ENCODE measurements at places on chromosomes 4 and X.

GRCh38 chrX:105126201-105126600 lies 94.3 kb downstream of the TEX13A start:
- no peak for ATAC-seq

- no peak for ATAC-seq
These were observed 185.5 kb downstream of the CEP135 start for GRCh38 chr4:56134266-56134665.

- no peak for ATAC-seq
These were observed 53.9 kb upstream of the ATP8A1 start for GRCh38 chr4:42710761-42711160.

- no peak for ATAC-seq
These were observed 32.2 kb downstream of the TRMT44 start for GRCh38 chr4:8472689-8473197.

DNA sequence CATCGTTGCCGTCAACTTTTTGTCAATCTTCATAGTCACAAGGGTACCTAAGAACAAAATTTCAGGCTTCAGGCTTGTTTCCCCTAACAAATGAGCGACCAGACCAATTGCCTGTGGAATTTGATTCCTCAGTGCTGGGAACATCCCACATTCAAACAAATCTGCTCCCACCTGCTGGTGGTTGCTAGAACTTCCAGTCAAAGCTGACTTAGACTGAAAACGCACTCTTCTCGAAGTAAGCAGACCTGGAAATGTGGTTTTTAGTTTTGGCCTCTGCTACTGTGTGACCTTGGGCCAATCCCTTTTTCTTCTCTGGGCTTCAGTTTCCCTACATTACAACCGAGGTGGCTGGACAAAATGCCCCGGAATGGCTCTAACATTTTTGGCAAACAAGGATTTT lies 1.8 kb upstream of the GABRQ start:
- peak; percentile 82 for ATAC-seq

DNA sequence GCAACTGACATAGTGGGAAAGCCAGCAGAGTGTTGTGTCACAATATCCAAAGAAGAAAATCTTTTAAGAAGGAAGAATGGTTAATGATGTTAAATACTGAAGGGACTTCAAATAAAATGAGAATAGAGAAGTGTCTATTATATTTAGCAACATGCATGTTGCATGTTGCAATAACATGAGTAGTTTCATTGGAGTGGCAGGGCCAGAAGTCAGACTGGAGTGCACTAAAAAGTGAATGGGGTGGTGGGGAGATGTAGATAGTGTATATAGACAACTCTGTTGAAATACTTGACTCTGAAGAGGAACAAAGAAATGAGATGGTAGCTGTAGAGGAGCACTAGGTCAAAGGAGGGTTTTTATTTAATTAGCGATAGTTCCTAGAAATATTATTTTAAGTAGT lies 9.5 kb upstream of the AMMECR1 start:
- no peak for ATAC-seq

DNA sequence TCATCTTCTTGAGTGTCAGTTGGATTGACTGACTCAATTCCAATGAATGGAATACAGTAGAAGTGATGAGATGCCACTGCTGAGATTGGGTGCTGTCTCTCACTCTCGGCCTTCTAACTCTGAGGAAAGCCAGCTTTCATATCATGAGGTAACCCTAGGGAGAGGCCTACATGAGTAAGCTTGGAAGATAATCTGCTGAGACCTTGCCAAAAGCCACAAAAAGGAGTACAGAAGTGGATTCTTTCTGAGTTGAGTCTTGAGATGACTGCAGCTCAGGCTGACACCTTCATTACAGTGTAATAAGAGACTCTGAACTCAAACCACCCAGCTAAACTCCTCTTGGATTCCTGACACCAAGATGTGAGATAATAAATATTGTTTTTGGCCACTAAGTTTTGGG lies 537.4 kb upstream of the MAGEB18 start:
- ATAC-seq: no peak

GRCh38 chr4:131595140-131595539 lies 1554.0 kb upstream of the PCDH10 start:
- no peak for ATAC-seq

GRCh38 chr4:11480683-11481082 lies 52.0 kb upstream of the HS3ST1 start:
- no peak for ATAC-seq

GRCh38 chr4:105088110-105088879 lies 58.4 kb upstream of the TET2 start:
- ATAC-seq: peak; percentile 93

DNA sequence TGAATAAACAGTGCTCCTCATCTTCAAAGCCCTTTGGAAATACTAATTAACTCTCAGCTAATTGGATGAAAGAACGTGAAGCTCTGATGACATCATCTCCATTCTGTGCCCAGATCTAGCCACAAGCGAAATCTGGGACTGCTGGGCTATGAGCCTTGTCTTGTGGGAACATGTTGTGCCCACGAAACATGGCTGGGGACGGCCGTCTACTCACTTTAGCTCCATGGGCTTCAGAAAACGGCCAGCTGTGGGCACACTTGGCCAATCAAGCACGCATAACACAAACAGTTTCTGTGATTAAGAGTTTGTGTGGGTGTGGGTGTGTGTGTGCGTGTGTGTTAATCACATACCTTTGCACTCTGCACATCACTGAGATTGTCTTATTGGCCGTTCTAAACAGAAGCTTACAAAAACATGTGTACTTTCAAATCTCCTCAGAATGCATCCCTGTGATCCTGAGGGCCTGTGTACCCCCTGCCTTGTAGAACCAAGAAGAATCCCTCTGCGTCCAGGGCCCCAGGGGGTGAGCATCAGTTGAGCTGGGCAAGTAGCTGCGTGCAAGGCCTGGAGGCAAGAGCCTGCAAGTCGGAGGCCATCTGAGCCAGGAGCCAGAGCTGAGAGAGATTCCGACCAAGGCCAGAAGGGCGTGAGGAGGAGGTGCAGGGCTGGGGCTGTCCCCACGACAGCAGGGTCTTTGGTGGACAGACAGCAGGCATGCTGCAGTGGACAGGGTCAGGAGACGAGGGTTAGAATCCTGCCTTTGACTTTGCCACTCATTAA lies 18.7 kb upstream of the ZNF185 start:
- no peak for ATAC-seq

GRCh38 chrX:45622538-45622937 lies 421.9 kb upstream of the DIPK2B start:
- ATAC-seq: peak; percentile 88

DNA sequence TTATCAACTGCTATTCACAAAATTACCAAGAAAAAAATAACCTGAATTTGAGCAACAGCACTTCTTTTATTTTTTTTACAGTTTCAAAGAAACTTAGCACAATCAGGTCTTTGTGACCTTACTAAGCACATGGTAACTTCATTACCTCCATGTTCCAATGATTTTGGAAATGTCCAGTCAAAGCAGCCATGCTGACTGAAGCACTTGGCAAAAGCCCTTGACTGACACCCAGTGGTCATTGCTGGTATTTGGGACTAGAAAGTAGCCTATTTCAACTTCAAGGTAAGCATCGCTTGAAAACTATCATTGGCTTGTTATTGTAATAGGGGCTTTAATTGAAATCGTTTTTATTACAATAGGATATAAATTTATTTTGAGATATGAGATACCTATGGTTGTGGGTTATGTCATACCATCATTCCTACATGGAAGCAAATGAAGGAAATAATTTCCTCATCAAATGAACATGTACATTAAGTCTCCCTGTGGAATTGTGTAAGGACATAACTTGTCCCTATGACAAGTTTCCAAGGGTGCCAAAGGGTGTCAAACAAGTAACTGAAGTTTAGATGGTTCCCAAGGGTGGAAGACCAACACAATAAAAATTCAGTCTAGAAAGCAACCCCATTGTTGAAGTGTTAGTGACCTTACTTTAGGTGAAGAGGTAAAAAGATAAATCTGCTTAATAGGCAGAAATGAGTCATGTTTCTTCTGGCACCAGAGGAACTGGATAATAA lies 15.2 kb upstream of the ANXA10 start:
- ATAC-seq: peak; percentile 89

DNA sequence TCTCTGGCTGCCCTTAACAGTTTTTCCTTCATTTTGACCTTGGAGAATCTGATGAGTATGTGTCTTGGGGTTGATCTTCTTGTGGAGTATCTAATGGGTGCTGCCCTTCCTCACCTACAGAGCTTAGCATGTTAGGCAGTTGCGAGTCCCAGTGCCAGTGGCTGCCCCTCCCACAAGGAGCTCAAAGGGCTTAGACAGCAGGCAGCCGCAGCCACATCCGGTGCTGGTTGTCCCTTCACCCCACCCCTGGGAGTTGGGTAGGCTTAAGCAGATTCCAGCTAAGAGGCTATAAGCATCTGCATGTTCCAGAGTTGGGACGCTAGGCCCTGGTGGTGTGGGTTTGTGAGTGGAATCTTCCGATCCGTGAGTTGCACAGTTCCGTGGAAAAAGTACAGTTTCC lies 322.1 kb upstream of the ARX start:
- ATAC-seq: no peak

- ATAC-seq: no peak
These were observed 1157.2 kb upstream of the ADGRL3 start for GRCh38 chr4:60042941-60043340.

- ATAC-seq: peak; percentile 86
These were observed 327.1 kb downstream of the PAPSS1 start for GRCh38 chr4:107392951-107393350.

- ATAC-seq: no peak
These were observed 8.9 kb downstream of the LEF1 start for GRCh38 chr4:108159845-108160244.

DNA sequence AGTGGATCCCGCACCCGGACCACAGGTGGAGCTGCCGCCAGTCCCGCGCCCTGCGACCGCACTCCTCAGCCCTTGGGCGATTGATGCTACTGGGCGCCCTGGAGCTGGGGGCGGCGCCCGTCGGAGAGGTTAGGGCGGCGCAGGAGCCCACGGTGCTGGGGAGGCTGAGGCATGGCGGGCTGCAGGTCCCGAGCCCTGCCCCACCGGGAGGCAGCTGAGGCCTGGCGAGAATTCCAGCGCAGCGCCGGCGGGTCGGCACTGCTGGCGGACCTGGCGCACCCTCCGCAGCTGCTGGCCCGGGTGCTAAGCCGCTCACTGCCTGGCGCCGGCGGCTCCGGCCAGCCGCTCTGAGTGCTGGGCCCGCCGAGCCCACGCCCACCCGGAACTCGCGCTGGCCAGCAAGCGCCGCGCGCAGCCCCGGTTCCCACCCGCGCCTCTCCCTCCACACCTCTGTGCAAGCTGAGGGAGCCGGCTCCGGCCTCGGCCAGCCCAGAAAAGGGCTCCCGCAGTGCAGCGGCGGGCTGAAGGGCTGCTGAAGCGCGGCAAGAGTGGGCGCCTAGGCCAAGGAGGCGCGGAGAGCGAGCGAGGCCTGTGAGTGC lies 1256.5 kb downstream of the STIM2 start:
- ATAC-seq: no peak

GRCh38 chrX:30085571-30085970 lies 129.8 kb upstream of the MAGEB2 start:
- ATAC-seq: no peak

- ATAC-seq: no peak
These were observed 132.8 kb upstream of the BMP3 start for GRCh38 chr4:80897537-80898303.

DNA sequence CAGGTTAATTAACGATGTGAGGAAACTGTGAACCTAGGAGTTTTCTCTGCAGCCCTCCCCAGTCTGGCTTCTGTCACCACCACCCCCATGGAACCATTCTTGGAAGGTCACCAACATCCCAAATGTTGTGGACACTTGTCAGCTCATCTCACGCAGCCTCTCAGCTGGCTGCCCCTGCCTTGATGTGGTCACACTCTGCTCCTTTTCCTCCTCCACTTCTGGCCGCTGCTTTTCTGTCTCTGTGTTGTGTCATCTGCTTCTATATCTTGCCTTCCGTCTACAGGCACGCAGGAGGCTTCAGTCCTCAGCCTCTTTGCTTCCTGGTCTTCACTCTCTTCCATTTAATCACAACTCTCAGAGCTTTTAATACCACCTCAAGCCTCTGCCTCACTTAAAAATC lies 371.5 kb upstream of the SLIT2 start:
- no peak for ATAC-seq

- no peak for ATAC-seq
These were observed 1297.3 kb downstream of the C4orf33 start for GRCh38 chr4:130393231-130393630.

DNA sequence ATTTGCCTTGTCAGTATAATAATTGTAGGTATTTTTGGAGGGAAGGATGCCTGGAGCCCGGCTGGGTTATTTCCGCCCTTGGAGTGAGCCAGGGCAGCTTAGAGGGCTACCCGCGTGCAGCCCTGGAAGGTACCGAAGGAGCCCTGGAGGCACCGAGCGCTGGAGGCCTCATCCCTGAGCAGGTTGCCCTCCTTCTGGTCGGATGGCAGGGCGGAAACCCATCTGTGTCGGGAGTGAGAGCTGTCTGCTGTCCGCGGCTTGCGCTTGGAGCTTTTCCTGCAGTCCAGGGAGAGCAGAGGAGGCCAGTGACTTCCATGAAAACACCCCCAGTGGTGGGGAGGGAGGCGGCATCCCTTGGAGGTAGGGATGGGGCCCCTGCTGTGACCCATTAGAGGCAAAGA lies 122.1 kb downstream of the TBL1X start:
- ATAC-seq: peak; percentile 45

GRCh38 chr4:52098618-52099017 lies 47.5 kb downstream of the SPATA18 start:
- ATAC-seq: no peak
